NCI-H510A (cell line): ENCODE measurements at places on chromosomes 11 and 22.

- no peak for DNase-seq
Observed at GRCh38 chr11:27081056-27081455, 40.4 kb downstream of the BBOX1 start.

GRCh38 chr11:34065505-34066203 is 14.1 kb downstream of the CAPRIN1 start:
- DNase-seq, result no peak

DNA sequence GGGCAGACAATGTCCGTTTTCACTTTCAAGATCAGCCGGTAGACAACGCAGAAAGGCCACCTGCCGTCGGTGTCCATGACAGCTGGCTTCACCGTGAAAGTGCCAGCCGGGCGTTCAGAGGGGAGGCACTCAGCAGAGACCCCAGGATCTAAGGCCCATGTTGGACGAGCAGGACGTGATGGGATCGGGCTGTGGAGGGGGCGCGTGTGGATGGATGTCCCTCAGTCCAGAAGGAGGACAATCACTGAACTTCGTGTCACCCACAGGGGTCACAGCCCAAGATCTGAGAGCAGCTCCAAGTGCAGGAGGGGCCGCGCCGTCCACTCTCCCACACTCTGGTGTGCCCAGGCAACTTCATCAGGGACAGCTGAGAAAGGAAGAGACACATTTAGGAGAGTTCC is 164.4 kb downstream of the BRD1 start:
- DNase-seq, result no peak

GRCh38 chr11:20963596-20963995 is 294.2 kb downstream of the NELL1 start:
- no peak for DNase-seq

- DNase-seq, result no peak
Observed at GRCh38 chr11:84993386-84993785, 633.8 kb downstream of the DLG2 start.

- DNase-seq, result no peak
Observed at GRCh38 chr11:134244593-134244992, 8.6 kb downstream of the THYN1 start.

- no peak for DNase-seq
Observed at GRCh38 chr11:12187399-12187798, 77.0 kb downstream of the MICAL2 start.

GRCh38 chr11:28476049-28476448 is 367.9 kb downstream of the METTL15 start:
- no peak for DNase-seq

- DNase-seq, result no peak
Observed at GRCh38 chr11:11537372-11537771, 84.4 kb downstream of the GALNT18 start.

DNA sequence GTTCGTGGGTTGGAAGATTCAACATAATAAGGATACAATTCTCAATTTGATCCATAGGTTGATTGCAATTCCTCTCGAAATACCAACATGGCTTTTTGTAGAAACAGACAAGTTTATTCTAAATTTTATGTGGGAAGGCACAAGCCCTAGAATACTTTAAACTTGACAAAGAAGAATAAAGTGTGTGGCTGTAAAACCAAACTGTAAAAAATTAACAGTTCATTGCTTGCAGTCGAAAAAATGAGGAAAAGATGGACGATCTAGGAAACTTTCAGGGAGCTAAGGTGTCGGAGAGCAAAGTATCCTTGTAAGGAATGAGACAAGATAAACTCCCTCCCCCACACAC is 1.0 kb upstream of the GLB1L3 start:
- DNase-seq, result no peak

DNA sequence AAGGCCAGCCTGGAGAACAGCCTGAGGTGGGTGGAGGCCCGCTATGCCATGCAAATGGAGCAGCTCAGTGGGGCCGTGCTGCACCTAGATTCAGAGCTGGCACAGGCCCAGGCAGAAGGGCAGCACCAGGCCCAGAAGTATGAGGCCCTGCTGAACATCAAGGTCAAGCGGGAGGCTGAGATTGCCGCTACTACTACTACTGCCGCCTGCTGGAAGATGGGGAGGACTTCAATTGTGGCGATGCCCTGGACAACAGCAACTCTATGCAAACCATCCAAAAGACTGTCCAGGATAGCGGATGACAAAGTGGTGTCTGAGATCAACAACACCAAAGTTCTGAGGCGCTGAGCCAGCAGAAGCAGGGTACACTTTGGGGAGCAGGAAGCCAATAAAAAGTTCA is 3.1 kb upstream of the TMEM218 start:
- no peak for DNase-seq

GRCh38 chr22:45159652-45160462 is 3.9 kb upstream of the NUP50 start:
- no peak for DNase-seq

GRCh38 chr22:48098243-48098920 is 1335.9 kb downstream of the TBC1D22A start:
- no peak for DNase-seq
